ENCODE measurements at places on chromosomes 1 and 21.

DNA sequence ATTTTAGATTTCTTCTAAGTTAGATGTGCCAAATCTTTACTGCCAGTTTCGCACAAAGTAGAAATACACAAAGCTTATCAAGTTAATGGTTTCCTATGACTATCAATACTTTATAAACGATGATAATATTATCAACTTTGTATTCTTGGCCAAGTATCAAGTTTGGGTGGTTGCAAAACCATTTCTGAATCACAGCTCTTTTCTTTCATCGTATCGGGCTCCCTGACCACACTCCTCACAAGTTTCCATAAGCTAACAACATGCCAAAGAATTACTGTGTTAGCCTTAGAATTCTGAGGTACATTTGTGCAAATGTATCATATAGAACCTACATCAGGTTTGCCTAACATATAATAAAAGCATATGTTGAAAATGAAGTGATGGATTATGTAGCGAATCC lies 311.0 kb downstream of the KCTD3 start:
- no peak for DNase-seq

- DNase-seq = peak; percentile 18
These were observed 560.1 kb downstream of the OMA1 start for GRCh38 chr1:57986432-57986831.

DNA sequence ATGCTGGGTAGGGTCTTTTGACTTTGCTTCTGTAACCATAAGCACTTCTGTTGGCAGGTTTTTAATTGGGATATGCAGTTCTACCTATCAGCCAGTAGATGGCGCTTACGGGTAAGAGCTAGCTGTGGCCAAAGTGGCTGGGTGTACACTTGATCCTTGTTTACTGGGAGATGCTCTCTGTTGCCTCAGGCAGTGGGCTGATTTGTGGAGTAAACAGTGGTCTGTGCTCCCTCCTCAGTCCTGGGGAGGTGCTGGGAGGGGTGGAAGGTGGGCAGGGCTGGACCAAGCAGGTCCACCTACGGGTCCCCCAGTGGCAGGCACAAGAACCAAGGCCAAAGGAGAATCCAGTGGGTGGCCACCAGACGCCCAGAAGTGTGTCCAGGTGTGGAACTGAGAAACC lies 43.4 kb downstream of the RALGPS2 start:
- peak; percentile 36 for DNase-seq

DNA sequence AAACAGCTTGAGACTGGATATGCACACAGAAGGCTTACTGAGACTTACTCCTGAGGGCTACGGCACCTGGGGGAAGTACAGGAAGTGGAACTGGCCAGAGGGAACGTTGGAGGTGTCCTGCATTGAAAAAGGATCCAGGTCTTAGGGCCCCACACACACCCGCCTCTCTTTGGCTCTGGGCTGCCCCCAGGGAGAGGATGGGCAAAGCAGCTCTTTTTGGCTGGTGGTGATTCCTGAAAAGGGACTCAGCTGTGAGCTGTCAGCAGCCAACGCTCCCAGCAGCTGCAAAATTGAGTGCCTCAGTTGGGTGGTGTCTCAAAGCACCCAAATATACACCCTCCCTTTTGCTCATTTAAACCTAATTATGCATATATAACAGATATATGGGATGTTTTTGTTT lies 213.2 kb downstream of the TNR start:
- no peak for DNase-seq

DNA sequence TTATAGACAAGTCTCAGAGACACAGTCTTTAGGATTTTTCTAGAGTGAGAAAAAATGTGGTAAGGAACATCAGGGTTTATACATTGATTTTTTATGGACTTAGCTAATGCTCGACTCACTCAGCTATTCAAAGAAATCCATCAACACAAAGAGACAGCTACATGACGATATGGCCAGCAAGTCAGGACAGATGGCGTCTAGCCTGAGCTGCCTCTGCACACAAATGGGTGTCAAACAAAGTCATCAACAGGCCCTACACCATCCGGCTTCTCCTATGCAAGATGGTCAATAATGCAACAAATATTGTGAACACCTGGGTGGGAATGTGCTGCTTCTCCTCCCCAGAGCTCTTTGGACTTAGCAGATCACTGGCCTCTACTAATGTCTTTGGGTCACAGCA lies 13.3 kb upstream of the ERICH3 start:
- no peak for DNase-seq

GRCh38 chr1:44354268-44354839 lies 703 bp downstream of the ERI3 start:
- DNase-seq = no peak

All from suppressor macrophage treated with lipopolysaccharide for 4 hours (primary cell).